Renal pelvis (tissue), 12 donors: ENCODE measurements at places on chromosomes 2 and 18. TPM values are rescaled to one million over a fixed set of nuclear protein-coding genes. Genes with fewer than 3 reads are reported as not detected.

Gene ATP6V1B1
- 78.2 TPM for polyA plus RNA-seq

Gene OSBPL1A
- 53.1 TPM for polyA plus RNA-seq

Gene ADD2
- 6.6 TPM for polyA plus RNA-seq

Gene RGPD4
- polyA plus RNA-seq: not detected

- DNase-seq: no peak
These were observed 467.0 kb upstream of the UBE2E3 start for GRCh38 chr2:180513389-180513788.

GRCh38 chr2:204021290-204022081 is 84.9 kb downstream of the ICOS start:
- DNase-seq: no peak

GRCh38 chr2:112880091-112880531 is 30.9 kb upstream of the IL37 start:
- DNase-seq: no peak

DNA sequence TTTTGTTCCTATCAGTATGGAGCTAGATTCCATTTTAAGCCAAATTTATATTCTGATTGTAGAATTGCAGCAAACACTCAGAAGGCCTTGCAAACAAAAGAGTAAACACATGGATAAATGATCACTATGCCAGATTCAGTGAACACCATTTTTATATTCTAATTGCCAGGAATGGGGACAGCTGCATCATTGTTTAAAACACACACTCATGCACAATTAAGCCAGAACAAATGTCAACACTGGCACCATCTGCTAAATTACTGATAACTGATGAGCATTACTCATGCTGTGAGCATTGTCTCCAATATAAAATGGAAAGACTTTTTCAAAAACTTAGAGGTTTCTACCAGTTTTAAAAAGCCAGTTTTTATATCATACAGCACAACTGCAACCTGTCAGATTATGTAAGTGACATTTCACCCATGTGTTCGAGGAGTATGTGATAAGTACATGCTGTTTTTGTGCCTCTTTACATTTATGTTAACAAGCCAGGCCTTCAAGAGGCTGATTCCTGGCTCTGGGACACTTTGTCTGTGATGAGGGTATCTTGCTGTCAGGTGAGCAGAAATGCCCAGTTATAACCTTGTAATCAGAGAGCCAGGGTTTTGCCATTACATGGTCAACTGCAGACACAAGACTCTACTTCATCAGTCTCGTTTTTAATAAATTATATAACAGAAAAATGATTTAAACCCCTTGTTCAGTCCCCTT is 4.4 kb upstream of the ST8SIA5 start:
- no peak for DNase-seq

- no peak for DNase-seq
These were observed 308.8 kb upstream of the LYPD1 start for GRCh38 chr2:132978840-132979239.

- no peak for DNase-seq
These were observed 2.4 kb downstream of the RALB start for GRCh38 chr2:120255071-120255470.

DNA sequence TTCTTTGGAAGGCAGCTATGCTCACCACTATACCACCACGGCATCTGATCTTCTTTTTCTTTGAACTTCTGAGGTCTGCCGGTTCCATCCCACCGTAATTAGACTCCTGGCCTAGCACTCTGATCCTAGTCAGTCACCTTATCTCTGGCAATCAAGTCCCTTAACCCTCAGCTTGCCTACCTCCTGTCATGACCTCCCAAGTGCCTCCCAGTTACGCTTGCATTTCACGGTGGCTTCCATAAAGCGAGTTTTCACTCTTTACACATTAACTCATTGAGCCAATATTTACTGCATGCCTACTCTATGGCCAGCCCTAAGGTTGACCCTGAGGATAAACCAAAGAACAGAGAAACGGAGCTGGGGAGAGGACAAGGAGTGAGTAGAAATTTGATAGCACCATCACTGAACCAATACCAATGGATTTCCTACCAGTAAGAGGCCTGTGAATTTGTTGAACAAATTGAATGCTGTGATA is 37.8 kb upstream of the TMEM182 start:
- no peak for DNase-seq

DNA sequence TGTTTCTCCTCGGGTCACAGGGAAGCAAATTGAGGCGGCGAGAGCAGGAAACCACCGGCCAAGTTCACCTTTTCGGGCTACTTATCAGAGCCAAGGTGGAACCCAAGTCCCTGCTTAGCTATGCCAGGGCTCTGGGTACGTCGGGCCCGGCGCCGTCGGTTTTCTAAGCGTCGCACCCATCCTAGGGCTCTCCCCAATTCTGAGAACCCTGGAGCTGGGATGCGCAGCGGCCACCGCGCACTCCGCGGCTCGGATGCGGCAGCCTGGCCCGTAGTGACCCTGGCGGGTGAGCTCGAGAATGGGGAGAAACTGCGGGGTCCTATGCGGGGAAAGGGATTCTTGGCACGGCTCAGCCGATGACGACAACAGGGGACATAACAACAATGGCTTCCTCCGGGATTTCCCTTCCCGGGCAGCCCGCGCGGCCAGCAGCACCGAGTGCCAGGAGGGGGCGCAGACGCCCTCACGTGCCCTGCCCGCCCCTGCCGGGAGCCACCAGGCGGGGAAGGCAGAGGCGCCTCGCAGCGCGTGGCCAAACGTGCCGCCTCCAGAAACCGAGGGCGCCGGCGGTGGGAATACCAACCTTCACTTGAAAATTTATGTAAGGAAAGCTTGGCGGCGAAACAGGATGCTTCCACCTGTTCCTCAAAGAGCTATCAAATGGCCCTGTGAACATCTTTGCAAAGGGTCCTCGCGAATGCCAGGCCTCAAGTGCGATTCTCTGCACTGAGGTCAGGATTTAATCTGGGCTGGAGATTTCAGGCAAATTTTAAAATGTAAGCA is 2.1 kb upstream of the SLC30A3 start:
- peak; percentile 79 for DNase-seq

- no peak for DNase-seq
These were observed 3.5 kb upstream of the LBX2 start for GRCh38 chr2:74502720-74503505.

GRCh38 chr2:145744541-145745386 is 1224.8 kb upstream of the ZEB2 start:
- DNase-seq: no peak

DNA sequence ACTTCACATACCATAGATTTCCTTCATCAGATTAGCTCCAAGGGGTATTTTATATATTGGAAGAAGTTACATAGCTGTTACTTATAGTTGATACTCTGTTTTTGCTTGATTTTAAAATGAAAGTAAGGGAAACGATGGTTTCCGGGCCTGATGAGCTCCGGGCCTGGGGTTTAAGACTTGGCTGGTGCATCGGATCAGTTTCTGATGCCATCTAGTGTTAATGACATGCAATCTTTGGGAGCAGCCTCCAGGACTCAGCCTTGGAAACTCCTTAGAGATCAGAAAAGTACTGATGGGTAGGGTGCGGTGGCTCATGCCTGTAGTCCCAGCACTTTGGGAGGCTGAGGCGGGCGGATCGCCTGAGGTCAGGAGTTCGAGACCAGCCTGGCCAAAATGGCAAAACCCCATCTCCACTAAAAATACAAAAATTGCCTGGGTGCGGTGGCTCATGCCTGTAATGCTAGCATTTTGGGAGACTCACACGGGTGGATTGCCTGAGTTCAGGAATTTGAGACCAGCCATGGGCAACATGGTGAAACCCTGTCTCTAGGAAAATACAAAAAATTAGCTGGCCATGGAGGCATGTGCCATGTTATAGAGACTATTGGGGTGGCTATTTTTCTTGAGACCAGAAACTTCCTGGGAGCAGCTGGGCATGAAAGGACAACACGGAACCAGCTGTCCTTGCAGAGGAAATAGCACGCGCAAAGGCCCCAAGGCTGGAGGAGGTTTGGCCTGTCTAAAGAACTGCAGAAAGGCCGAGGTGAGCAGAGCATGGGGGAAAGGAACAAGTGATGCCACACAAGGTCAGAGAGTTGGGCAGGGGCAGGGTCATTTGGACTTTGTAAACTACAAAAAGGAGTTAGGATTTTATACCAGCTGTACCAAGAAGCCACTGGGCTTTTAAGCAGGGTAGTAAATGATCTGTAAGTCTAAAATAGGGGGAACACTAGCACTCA is 46.9 kb upstream of the CNOT11 start:
- DNase-seq: peak; percentile 69

DNA sequence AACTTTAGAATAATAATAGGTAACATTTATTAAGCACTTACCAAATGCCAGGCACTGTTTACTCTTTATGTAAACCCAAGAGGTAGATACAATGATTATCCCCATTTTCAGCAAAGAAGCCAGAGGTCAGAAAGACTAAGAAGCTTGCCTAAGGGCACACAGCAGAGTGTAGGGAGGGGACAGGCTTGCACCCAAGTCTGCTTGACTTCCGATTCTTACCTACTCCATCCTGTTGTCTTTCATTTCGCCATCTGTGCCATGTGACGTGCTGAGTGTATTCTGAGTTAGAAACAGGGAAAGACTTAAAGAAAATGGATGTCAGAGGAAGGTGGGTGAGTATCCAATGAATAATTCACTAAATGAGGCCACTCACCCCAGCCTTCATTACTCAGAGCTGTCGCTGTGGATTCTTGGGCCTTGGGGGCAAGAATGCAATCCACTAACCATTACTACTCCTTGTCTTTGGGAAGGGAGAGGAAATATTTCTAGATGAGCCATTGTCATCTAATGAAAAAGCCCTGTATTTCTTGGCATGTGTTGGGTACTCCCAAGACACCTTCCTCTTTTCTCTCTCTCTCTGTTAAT is 76.4 kb upstream of the BCL11A start:
- DNase-seq: no peak
